ENCODE measurements at places on chromosomes 6 and 20. TPM values are rescaled to one million over a fixed set of nuclear protein-coding genes. Genes with fewer than 3 reads are reported as not detected.

DNA sequence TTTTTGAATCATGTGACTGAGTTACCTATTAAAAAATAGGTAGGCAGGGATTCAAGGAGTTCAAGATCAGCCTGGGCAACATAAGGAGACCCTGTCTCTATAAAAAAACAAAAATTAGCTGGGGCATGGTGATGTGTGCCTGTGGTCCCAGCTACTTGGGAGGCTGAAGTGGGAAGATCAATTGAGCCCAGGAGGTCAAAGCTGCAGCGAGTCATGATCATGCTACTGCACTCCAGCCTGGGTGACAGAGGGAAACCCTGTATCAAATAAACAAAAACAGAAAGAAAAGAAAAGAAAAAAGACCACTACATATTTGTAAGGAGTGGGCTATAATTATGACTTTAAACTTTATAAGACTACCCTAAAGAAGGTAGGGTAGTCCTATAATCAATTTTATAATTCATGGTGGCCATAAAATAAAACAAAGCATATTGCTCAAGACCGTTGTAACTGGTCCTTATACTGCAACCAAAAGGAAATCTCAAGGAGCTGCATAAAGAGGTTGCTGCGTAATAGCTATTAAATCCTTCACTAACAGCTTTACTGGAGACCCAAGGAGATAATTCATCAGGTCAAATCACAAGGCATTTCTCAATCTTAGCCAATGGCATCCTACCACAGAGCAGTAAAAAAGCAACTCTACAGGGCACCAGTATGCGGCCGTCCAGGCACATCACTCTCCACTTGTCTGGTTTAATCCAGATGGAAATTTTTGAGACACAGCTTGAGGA lies 13.5 kb downstream of the PIGU start:
- DNase-seq, result no peak

GRCh38 chr6:46993846-46994245 lies 48.3 kb downstream of the ADGRF1 start:
- no peak for DNase-seq

- DNase-seq, result no peak
Measured at GRCh38 chr6:33702345-33702977, 9.0 kb downstream of the UQCC2 start.

DNA sequence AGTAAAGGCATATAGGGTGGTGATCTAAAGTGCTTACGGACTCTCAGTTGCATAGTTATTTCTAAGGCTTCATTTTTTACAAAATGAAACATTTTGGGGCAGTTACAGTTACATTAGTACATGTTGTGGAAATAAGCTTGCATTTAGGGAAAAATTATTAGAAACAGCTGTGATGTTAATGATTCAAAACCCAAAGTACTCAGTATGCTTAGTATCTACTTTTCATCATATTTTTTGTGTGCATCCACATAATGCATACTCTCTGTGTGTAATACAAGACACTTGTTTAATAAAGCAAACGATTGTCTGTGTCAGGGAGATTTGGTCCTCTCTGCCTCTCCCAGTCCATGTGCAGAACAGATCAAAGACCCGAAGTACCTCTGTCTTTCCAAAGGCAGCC lies 11.4 kb upstream of the TBX18 start:
- no peak for DNase-seq

- DNase-seq, result no peak
Measured at GRCh38 chr6:84017709-84018452, 15.7 kb upstream of the MRAP2 start.

GRCh38 chr6:155219299-155219698 lies 44.5 kb upstream of the CLDN20 start:
- no peak for DNase-seq

GRCh38 chr6:20630136-20630535 lies 95.9 kb downstream of the CDKAL1 start:
- no peak for DNase-seq

DNA sequence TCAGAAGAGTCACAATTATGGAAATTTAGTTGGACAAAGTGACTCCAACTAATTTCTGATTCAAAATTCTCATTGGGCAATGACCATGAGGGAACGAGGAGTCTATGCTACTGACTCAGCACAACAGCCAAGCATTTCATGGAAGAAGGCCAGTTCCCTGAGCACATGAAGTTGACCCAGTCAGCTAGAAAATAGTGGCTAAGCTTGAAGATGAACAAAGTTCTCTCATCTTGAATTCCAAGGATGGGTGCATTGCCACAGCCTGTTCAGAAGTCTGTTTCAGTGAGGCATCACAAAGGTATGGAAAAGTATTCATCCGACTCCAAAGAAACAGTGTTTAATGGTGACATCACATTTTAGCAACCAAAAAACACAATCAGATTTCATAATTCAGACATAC lies 676.9 kb downstream of the HACE1 start:
- no peak for DNase-seq

- no peak for DNase-seq
Measured at GRCh38 chr6:118744261-118744941, 93.0 kb upstream of the CEP85L start.

GRCh38 chr6:90294614-90294988 lies 2.0 kb downstream of the BACH2 start:
- DNase-seq, result no peak

GRCh38 chr20:24916412-24916811 lies 32.7 kb upstream of the CST7 start:
- no peak for DNase-seq

- no peak for DNase-seq
Measured at GRCh38 chr20:38723017-38723847, 1.1 kb upstream of the SLC32A1 start.

GRCh38 chr6:89948876-89949275 lies 54.6 kb downstream of the GJA10 start:
- no peak for DNase-seq

GRCh38 chr6:166864333-166864732 lies 92.0 kb downstream of the RNASET2 start:
- DNase-seq, result no peak

- DNase-seq, result no peak
Measured at GRCh38 chr6:162217811-162218493, 509.6 kb downstream of the PRKN start.

DNA sequence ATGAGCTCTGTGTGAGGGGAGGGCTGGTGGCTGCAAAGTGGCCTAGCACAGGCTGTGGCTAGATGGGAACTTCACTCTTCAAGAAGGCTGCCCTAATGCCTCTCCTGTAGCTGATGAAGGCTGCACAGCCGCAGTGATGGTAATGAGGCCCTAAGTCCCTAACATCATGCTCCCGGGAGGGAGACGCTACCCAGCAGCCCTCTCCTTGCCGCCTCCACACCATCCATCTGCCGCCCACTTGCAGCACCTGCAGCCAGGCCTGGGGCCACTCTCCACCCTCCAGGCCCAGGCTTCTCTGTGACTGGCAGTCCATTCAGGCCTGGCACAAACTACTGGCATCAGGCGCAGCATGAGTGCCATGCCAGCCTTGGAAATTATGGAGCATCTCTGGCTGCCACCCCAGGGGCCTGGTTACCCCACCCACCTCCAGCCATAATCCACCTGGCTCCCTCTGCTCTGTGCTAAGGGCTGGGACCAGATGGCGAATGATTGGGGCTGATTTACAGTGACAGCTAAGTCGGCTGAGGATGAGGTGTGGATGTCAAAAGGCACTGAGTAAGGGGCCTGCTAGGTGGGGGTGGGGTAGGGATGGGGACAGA lies 284.2 kb downstream of the LRFN2 start:
- no peak for DNase-seq

DNA sequence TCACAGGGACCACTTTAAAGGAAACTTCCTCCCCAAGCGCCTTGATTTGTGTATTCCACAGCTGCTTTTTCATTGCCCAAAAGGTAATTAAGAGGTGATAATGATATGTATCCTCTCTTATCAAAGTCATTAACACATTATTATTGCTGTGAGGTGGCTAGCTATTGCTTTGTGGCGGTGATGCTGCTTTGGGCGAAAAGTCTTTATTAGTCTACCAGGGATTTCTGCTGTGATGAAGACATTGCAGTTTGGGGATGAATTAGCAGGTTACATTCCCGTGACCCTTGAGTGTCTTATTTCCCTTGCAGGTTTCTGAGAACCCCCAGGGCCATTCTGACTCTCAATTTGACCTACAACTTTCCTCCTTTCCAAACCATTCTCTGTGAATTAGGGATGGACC lies 143.4 kb upstream of the SOX4 start:
- DNase-seq, result no peak

DNA sequence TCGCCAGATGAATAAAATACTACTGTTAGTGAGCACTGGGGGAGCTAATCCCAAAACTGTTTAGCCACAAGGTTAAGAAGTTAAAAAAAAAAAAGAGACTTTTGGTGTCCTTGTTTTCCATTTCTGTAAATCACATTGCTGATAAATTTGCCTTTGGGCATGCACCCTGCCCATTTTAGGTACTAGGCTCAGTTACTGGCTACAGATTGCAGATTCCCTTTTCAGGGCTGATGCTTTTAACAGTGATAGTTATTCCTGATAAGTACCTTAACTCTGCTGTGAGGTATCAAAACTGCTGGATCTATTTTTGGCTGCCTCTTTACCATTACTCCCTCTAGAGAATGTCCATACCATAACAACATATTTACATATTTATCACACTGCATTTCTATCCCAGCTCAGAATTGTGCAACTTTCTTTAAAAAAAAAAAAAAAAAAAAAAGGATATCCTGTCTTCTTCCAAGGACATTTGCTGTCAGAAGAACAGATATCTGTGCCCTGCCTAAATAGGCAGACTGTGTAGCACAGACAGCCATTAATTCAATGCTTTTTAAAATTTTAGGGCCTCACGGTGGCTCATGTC lies 94.5 kb downstream of the SSR1 start:
- no peak for DNase-seq

DNA sequence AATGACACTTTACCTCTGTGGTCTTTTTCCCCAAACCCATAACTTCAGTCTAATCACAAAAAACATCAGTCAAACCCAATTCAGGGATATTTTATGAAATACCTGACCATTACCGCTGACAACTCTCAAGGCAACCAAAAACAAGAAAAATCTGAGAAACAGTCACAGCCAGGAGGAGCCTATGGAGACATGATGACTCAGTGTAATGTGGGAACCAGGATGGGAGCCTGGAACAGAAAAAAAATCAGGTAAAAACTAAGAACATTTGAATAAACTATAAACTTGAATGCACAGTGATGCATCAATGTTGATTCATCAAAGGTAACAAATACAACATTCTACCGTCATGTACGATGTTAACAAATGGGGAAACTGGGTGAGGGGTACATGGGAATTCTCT lies 84.1 kb upstream of the TSHZ2 start:
- no peak for DNase-seq

GRCh38 chr20:44324343-44324742 lies 12.5 kb upstream of the R3HDML start:
- no peak for DNase-seq

DNA sequence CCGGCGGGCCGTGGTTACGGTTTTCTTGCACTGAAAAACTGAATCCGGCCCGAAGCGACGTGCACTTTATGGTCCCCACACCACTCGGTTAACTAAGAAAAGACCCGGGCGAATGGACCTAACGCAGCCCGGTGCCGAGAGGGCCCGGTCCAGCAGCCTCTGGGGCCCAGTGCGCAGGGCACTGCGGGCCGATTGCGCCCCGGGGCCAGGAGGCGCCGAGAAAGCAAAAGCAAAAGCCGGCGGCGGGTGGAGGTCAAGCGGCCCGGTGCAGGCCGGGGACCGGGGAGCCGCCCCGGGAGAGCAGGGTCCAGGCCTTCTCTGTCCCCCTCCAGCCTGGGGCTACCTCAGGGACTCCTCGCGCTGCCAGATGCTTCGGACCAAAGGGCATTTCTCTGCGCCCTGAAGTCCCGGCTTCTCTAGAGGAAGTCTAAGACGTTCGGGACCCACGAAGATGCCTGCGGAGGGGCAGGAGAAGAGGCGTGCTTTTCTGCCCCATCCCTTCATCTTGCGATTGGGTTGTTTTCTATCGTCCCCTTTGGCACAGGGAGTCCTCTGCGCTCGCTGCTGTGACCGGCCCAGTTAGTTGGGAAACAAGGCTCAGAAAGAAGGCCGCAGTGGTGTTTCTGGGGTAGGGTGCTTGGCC lies 4.4 kb downstream of the FOXF2 start:
- DNase-seq, result no peak

DNA sequence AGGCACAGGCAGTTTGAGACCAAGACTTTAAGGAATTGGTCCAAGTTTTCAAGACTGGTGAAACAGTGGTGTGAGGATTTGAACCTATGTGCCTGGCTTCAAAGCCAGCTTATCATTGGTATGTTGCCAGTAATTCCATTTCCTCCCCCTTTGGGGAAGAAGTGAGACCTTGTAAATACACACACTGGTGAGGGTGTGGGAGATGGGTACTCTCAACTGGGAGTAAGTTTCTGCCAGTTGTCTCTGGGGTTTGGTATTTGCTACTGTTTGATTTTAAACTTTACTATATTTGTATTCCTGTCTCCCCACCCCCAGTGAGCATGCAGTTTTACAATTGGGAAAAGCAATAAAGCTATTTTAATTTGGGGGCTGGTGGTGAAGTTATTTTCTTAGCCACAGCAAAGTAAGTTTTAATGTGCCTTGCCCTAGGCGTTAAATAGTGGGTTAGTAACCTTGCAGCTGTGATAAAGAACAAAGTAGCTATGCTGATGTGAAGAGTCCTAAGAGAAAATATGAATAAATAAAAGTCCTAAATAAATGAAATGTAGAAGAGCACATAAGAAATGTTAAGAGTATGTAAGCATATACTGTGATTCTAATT lies 31.0 kb downstream of the SNX9 start:
- no peak for DNase-seq

DNA sequence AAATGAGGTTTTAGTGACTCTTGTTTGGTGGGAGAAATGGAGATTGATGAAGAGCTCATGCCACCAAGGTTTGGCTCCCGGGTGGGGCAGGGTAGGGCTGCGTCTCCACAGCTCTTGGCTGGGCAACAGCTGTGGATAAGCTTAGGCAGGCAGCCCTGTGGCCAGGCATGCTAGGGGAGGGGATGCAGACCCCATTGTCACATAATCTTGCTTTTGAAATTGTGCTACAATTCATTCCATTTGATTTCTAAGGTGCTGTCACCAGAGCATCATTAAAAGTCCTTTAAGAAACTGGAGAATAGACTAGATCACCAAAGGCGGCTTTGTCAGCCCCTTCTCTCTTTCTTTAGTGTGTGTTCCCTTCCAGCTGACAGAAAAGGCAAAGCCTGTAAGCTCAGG lies 574.2 kb upstream of the JAG1 start:
- no peak for DNase-seq

DNA sequence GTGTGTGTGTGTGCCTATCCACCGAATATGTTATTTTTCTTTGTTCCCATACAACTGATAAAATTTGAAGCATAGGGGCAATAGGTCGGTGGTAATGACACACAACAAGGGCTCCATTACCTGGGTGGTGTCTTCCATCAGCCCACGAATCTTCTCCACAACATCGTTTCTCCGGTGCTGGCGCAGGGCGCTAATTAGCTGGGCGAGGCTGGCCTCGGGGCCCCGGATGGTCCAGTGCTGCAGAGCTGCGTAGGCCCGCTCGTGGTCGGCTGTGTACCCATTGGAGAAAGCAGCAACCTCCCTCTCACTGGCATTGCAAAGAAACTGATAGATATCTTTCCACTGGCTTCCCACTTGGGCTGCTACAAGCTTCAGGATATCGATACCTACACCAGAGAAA lies 56.6 kb downstream of the TNFRSF21 start:
- DNase-seq, result no peak

- DNase-seq, result no peak
Measured at GRCh38 chr6:37699887-37700619, 2.4 kb upstream of the MDGA1 start.

C6orf163 gene
- 0.47 TPM for polyA plus RNA-seq

C6orf58 gene
- polyA plus RNA-seq, result not detected

SOX18 gene
- 66.0 TPM for polyA plus RNA-seq

MAS1 gene
- polyA plus RNA-seq, result not detected

GSTA2 gene
- not detected for polyA plus RNA-seq

TP53TG5 gene
- 0.96 TPM for polyA plus RNA-seq

LINC00237 gene
- polyA plus RNA-seq, result not detected

TCP11 gene
- 0.15 TPM for polyA plus RNA-seq

WFDC10B gene
- polyA plus RNA-seq, result 6.9 TPM

LY6G5B gene
- 7.2 TPM for polyA plus RNA-seq

RFX6 gene
- 0.06 TPM for polyA plus RNA-seq

All from urinary bladder (tissue), 4 donors.